Ammon's horn (tissue), 1 donor: ENCODE measurements at places on chromosomes 1 and 21.

DNA sequence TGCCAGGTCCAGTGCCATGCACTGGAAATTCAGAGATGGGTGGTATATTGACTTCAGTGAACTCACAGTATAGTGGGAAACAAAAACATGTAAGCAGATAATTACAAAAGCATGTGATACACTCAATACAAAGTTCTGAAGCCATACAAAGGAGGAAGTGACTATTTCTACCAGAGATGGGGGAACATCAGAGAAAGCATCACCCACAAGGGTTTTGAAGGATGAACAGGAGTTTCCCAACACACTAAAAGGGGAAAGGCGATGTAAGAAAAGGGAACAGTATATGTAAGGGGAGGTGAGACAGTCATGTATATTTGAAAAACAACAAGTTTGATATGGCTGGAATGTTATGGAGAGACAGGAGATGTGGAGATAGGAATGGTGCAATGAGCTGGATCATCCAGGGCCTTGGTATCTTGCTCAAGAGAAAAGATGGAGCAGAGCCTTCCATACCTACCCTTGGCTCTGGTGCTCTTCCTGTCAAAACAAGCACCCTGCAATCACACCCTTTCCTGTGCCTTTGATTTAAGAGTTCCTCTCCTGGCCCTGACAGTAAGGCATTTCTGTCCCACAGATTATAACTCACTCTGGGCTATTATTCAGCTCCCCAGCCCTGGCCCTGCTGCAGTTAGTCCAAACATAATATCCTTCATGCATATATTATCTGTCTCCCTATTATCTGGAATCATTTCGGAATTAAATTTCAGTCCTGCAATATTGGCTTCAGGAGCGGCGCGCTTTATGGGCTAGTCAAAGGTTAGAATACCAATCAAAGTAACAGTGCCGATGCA lies 60.5 kb downstream of the DMAP1 start:
- no peak for DNase-seq

GRCh38 chr1:213658457-213658856 lies 329.3 kb upstream of the PROX1 start:
- no peak for DNase-seq

GRCh38 chr1:160904783-160905616 lies 20.0 kb upstream of the ITLN1 start:
- no peak for DNase-seq

GRCh38 chr1:86757272-86757984 lies 53.1 kb downstream of the SH3GLB1 start:
- DNase-seq, result peak; percentile 61

- DNase-seq, result no peak
These were observed 42.6 kb downstream of the CD34 start for GRCh38 chr1:207868251-207868773.

- DNase-seq, result no peak
These were observed 77.0 kb upstream of the IRF2BP2 start for GRCh38 chr1:234687011-234687410.

GRCh38 chr1:36554323-36554628 lies 71.6 kb upstream of the CSF3R start:
- DNase-seq, result no peak

DNA sequence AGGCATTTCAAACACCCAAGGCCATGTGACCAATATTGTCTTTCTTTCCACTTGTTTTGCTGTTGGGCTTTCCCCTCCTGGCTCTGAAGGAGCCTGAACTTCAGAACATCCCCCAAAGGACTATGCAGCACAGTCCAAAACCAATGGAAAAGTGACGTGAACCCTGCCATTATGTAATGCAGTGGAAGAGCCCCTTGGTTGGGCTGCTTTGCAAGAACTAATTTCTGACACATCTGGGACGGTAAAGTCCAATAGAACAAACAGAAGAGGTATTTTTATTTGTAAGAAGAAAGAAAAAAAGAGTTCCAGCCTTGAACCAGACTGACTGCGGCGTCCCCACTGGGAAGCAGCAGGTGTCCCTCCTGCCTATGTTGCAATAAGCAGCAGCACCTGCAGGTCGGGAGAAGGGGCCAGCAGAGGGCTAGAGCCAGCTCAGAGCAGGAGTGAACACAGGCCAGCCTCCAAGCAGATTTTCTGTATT lies 116.7 kb downstream of the CDC7 start:
- no peak for DNase-seq

GRCh38 chr1:47184822-47185677 lies 4.8 kb downstream of the PDZK1IP1 start:
- DNase-seq, result no peak

DNA sequence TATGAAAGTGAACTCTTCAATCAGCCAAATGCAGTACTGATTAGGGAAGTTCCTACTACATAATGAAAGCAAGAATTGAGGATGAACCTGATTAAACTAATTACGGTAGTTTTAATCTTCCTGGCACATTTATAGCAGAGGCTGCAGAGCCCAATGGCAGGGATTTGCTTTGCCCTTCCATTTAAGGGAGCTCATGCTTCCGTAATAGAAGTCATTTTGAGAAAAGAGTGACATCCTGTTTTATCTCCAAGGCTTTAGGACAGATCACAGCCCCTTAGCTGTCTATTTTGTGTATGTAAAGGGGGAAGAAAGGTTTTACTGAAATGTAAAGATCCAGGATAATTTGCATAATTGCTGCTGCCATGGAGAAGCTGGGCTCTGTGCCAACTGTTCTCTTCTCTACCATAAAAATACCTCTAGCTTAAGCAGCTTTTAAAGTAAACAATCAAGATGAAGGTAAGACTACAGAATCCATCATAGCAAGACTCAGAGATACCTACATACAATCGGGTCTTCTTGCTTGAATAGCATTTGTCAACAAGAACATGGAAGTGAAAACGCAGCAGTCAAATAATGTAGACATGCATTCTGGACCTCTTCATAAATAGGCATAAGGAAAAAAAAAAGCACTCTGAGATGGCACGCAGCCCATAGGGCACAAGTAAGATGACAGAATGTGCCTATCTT lies 62.5 kb downstream of the ASH1L start:
- DNase-seq, result no peak

DNA sequence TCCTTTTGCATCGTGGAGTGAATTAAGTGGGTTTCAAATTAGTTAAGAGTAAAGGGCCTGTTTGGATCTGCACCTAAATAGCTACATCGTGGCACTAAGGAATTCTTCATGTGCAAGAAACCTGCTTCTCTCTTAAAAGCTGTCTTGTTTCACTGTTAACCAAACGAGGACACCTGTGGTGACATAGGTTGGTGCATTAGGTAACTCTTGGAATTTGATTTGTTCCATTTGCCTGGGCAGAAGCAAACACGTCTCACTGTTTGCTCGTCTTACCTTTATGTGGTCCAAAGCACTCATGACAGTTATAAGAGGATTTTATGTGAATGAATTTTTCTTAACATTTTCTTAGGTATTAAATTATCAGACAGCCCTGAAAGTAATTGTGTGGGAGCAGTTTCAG lies 60.9 kb downstream of the PRDM2 start:
- no peak for DNase-seq

GRCh38 chr1:24277420-24278169 lies 41.6 kb upstream of the GRHL3 start:
- peak; percentile 31 for DNase-seq

DNA sequence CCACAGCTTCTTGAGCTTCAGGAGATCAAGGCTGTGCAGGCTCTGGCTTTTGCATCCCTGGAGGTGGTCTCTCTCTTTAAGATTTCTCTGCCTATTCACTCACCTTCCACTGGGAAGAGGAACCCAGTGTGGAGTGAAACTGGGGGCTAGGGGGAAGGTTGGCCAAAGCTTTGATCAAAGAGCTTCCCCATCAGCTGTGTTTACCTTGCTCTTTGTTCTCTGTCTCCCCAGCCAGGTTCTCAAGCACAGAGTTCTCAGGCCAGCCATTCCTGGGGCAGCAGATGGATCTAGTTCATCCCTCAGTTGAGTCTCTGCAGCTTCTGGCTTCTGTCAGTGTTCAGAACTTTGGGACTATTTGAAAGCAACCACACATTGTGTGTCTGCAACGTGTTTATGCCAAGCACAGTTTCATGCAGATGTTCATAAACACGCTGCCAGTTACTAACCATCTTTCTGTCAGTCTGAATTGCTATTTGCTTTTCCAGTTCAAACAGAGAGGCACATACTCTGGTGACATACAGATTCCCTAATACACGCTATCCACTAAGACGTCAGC lies 17.2 kb upstream of the MRPS14 start:
- no peak for DNase-seq

DNA sequence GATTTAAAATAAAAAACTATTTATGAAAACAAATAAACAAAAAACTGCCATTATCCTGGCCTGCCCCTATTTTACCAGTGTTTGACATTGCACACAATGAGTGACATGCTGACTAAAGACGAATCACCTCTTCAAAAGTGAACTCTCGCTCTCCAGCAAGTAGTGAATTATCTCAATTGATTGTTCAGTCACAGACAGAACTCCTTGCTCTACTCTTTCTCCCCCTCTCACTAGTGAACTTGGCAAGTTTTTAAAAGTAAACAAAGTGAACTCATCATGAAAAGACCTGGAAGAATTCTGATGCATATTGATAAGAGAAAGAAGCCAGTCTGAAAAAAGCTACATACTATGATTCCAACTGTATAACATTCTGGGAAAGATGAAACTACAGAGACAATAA lies 4.7 kb upstream of the C1orf52 start:
- no peak for DNase-seq

DNA sequence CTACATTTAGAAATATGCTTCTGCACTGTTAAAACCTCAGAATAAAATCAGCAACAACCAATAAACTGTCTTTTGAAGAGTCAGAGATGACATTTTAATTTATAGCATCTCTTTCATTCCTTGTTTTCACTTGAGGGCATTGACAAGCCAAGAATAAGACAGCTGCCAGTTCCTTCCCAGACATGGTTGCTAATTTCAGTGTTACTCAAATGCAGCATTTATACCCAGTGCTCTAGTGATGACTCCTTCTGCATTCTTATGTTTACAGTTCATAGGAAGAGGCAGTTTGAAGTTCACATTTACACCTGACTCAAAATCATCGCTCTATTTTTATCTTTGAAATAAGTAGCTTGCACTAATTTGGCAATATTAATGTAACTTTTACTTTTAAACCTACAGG lies 44.9 kb downstream of the PLA2G4A start:
- no peak for DNase-seq
